ENCODE measurements at places on chromosomes 13 and 19.

- no peak for DNase-seq
These were observed 193.7 kb downstream of the ZNF737 start for GRCh38 chr19:20371911-20372310.

- no peak for DNase-seq
These were observed 7.5 kb upstream of the SBNO2 start for GRCh38 chr19:1181606-1182005.

DNA sequence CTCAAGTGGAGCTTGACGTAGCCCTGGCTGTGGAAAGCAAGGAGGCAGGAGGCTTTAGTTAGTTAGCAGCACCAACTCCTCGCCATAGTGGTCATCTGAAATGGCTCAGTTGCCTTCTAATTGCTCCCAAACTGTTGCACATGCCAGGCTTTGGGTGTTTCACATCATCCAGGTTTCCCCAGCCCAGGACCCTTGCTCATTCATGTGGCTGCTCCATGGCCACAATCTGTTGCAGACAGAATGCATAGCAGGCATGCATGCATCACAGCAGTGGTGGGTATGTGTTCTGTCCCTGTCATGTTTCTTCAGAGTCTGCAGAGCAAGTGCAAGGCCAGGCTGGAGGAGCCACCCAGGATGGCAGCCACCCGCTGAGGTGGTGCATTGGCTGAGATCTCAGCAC lies 407.6 kb downstream of the TSHZ3 start:
- DNase-seq: no peak

DNA sequence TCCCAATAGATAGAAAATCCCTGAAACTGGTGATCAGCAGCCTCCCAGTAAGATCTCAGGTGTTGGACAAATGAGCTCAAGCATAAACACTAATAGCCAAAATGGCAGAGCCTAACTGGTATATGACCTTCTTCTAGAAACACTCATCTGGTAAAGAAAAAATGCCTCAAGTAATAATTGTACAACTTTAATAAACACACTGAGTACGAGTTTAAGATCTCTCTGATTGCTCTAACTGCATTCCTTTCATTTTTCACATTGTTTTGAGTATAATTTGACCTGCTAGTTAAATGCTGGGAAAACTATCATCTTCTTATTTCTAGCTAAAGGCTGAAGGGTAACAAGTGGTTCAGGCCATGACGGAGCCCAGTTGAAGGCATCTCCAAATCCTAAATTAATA lies 2009.5 kb upstream of the PCDH20 start:
- DNase-seq: no peak

DNA sequence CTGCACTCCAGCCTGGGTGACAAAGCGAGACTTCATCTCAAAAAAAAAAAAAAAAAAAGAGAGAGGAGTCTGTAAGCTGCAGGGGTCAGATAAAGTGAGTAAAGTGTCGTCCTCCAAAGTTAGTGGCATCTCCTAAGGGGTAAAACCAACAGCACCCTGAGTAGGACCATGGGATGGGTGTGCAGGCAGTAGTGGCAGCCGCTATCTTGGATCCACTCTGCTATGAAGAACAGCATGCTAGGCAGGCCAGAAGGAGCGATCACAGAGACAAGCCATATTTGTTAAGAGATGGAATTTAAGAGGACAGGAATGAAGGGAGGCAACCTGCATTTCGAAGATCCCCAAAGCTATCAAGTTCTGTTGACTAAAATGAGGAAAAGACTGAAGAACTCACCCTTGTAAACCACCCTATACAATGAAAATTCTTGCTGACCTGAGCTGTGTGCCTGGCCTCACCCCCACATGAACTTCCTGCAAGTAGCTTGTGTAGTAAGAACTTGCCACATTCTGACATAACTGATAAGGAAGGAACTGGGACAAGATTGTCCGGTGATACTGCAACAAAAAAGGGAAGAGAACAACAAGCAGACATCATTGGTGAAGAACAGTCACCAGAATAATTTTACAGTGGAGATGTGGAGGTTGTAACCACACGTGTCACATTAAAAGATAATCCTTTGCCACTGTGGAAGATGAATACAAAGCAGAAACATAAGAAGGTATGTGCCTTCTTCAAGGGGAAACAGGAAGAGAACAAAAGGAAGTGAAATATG lies 16.2 kb downstream of the DPY19L3 start:
- no peak for DNase-seq

DNA sequence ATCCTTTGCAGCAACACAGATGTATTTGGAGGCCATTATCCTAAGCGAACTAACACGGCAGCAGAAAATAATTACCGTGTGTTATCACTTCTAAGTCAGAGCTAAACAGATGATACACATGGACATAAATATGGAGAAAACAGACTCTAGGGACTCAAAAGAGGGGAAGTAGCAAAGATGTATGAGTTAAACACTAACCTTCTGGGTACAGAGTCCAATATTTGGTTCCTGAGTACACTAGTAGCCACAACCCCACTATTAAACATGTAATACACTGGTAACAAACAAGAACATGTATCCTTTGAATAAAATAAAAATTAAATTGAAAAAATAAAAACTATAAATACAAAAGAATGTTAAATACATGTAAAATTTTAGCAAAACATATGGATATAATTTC lies 118.0 kb upstream of the SLITRK5 start:
- DNase-seq: no peak

DNA sequence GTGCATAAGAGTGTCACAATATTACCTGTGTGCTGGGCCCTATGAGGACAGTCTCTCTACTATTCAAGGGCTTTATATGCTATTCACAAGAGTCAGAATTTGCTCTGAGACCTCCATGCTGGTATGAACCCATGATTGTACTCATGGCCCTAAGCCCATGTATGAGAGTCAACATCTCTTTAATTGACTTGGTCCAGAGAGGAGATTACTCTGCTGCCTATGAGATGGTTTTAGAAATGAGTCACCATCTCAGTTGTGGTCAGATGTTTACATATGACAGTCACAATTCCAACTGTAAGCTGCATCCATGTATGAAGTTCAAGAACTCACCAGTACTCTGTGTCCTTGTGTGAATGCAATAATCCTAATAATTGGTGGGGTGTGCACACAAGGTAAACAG lies 19.9 kb upstream of the ZNF208 start:
- no peak for DNase-seq

DNA sequence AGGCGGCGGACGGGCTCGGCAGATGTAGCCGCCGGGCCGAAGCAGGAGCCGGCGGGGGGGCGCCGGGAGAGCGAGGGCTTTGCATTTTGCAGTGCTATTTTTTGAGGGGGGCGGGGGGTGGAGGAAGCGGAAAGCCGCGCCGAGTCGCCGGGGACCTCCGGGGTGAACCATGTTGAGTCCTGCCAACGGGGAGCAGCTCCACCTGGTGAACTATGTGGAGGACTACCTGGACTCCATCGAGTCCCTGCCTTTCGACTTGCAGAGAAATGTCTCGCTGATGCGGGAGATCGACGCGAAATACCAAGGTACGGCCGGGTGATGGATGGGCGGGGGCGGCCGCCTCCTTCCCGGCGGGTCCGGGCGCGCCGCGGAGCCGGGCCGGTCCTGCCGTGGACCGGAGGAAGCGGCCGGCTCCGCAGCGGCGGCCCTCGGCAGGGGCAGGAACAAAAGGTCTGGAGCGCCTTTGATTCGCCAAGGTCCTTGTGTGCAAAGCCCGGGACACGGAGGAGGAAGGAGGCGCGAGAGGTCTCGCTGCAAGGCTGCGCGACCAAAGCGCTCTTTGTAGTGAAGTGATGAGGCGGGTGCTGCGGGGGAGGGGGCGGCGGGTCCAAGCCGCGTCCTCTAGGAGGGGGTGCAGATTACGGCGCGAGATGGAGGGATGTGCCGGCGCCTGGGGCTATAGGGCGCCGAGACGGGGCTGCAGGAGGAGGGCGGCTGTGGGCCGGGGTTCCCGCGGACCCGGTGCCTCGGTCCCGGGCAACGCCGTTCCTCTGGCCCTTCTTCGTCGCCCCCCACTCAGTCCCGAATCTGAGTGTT lies 689 bp downstream of the ING1 start:
- peak; percentile 31 for DNase-seq

- DNase-seq: no peak
These were observed 16.0 kb upstream of the SLC7A10 start for GRCh38 chr19:33241530-33242101.

- DNase-seq: no peak
These were observed 18.4 kb downstream of the LRCH1 start for GRCh38 chr13:46571189-46571908.

- DNase-seq: peak; percentile 18
These were observed 30.0 kb upstream of the TPT1 start for GRCh38 chr13:45370922-45371406.

DNA sequence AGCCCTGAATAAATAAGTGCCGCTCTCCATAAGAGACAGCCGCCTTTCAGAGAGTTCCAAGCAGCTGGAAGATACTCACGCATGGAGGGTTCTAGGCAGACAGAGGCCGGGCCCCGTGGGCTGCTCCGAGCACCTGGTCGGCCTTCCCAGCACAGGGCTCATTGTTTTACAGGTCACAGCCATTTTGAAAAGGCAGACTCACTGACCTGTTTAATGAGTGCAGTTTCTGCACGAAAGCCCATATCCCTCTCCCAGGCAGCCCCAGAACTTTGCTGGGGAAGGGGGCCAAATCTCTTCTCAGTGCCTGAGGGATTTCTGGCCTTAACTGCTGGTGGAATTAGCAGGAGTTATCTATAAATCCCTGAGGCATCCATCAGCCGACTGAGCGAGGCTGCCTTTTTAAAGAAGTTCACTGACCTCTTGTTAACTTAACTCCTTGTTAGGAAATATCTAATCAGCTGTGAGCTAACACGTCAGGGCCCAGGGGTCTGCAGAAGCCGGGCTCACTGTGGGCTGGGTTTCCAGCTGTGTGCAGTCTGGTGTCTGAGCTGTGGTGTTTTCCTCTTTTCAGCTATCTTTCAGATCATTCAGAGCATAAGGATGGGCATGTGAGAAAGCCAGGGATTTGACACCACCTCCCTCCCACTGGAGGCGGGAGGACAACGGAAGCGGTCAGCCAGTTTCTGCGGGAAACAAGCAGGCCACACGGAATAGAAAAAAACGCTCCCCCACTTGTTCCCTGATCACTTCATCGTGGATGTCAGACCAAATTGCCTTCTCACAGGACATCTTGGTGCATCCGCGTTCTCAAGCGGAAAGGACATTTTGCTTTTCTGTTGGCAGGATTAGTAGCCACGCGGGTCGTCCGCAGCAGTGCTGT lies 23.3 kb downstream of the SERP2 start:
- no peak for DNase-seq

DNA sequence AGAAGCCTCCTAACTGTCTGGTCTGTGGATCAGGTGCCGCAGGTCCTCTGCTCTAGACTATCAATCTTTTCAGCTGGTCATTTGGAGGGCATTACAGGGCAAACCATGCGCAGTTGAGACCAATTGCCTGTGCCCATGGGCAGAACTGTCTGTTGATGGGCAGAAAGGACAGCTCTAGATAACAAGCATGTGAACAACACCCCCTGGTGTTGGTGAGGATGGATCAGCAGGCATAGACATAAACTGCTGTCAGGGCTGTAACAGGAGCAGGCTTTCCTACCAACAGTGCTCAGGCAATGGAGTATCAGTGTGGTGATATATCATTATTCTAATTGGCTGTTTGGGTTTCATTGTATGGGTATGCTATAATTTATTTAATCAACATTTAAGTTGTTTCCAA lies 104.7 kb upstream of the KL start:
- no peak for DNase-seq

DNA sequence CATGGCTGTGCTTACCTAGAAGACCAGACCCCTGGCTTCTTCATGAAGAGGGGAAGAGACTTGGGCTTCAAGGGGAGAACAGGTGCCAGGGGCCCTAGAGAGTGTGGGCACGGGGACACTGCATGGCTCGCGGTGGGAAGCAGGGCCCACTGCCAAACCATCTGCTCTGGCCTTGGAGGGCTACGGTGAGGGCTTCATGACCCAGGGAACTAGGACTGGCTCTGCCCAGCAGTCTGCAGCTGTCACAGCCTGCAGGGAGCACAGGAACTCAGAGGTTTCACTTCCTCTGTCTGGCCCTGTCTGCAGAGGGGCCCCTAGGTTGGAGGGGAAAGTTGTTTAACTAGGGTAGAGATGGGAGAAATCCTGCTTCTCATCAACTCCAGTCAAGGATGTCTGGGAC lies 4.3 kb downstream of the ERCC1 start:
- no peak for DNase-seq

DNA sequence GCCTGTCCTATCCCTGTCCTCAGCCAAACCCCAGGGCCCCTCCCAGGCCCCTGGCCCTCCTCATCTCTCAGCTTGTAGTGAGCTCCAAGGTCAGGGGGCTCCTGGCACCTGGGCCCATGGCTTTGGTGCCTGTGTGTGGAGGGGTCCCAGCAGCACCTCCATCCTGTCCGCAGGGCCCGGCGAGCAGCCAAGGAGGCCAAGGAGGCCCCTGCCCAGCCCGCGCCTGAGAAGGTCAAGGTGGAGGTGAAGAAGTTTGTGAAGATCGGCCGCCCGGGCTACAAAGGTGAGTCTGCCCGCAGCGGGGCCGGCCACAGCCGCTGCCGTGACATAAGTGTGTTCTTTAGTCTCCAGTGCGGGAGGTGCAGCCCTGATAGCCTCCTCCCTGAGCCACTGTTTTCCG lies 3.9 kb upstream of the AMH start:
- DNase-seq: no peak

GRCh38 chr19:6425732-6426620 lies 1.4 kb upstream of the KHSRP start:
- DNase-seq: no peak

DNA sequence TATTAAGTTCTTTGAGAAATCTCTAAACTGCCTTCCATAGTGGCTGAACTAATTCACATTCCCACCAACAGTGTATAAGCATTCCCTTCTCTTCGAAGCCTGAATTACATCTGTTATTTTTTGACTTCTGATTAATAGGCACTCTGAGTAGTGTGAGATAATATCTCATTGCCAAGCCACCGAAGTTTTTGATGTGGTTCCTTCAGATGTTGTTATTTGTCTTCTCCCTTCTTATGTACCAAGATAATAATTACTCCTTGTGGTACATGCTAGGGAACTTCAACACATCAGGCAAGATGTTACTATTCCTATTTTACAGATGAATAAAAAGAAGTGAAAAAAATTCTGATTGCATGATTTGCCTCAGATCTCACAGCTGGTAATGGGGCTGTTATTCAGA lies 70.9 kb downstream of the KCTD12 start:
- no peak for DNase-seq

- no peak for DNase-seq
These were observed 314.8 kb downstream of the ZNF536 start for GRCh38 chr19:30686826-30687566.

- DNase-seq: peak; percentile 44
These were observed 423 bp downstream of the LSM14A start for GRCh38 chr19:34172661-34173192.

DNA sequence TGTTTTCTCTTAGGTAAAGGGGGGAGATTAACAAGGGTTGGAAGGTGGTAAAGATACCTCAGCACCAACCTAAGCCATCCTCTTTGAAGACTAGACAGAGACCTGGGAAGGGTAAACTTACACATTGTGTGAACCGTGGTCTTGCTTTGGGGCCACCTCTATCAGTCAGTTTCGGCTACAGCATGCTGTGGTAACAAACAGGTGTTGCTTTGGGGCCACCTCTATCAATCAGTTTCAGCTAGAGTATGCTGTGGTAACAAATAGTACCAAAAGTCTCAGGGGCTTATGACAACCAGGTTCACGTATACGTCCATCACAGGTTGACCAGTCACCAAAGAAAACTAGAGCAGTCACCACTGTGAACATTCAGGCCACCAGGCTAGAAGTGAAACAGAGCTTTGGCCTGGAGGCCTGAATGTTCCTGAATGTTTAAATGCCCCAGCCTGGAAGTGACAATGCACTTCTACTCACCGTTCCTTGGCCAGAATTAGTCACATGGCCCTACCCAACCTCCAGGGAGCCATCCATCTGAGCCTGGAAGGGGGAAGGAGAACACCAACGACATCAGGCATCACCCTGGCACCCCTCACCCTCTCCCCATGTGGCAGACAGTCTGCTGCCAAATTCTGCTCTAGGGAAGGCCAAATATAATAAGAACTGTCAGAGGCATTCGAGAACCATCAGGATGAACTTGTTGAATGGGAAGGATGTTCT lies 3.8 kb downstream of the FXYD7 start:
- no peak for DNase-seq

Measured in activated naive CD4-positive, alpha-beta T cell (primary cell).